NCI-H1417 treated with DMSO at 0.1 percent for 48 hours (cell line): ENCODE measurements at places on chromosomes 12 and 14.

DNA sequence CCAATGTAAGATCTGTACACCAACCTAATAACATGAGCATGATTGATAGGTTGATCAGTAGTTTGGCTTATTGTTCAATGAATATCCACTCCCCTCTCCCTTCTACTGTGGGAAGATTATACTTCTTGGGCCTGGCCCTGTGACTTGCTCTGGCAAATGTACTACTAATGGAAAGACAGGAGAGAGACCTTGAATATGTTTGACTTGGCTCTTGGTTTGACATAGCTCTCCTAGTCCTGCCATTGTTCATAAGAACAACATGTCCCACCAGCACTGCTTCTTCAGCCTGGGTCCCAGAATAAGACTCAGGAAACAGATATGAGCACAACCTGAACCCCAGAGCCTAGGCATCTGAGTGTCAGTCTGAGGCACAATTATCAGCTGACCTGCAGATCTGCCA lies 112.8 kb upstream of the RESF1 start:
- no peak for DNase-seq

GRCh38 chr12:101920906-101921305 lies 43.5 kb downstream of the DRAM1 start:
- DNase-seq = no peak

DNA sequence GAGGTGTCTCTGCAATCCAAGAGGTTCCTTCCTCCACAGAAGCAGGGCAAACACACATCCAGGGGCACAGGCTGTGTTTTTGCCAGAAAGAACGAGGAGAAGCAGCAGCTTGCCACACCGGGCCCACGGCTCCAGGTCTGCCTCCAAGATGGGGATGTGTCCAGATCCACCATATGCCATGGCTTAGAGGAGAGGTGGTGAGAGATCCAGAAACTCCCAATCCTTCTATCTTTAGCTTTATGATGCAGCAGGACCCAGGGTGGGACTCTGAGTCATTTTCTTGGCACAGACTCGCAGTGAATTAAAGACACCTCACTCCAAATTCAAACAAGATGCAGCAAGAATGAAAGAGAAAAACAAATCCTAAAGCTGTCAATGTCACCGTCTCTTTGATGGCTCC lies 481.4 kb upstream of the TMEM132C start:
- DNase-seq = no peak

DNA sequence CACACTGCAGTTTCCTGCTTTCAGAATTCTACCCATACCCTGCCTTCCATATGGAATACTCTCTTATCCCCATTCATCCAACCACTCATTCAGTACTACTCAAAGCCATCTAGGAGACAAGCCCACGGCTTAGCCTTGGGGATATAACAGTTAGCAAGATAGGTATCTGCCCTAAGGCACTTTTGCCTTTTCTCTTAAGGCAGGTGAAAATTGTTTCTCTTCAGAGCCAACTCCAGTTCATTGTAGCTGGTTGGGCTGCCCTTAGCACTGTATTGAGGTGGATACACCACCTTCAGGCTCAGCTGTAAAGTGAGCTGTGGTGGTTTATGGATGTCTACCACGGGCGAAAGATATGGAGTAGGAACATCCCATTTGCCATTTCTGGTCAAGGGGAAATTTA lies 729.7 kb upstream of the TBX3 start:
- no peak for DNase-seq

GRCh38 chr12:89262855-89263552 lies 89.3 kb downstream of the DUSP6 start:
- DNase-seq = no peak

GRCh38 chr14:49467091-49467490 lies 119.1 kb downstream of the RPS29 start:
- no peak for DNase-seq

DNA sequence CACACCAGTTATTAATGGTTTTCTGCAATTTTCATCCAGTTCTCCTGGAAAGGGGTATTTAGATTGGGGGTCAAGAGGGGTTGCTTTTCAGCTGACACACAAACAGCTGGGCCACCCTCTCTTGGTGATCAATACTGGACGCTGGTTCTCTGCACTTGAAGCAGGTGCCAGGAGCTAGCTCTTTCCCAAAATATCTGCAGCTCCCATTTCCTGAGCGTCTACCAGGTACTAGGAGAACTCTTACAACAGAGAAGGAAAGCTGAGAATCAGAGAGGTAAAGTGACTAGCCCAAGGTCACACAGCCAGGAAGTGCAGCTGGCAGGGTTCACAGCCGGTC lies 1.2 kb downstream of the TESC start:
- DNase-seq = no peak

- no peak for DNase-seq
Observed at GRCh38 chr14:54686219-54686870, 119.4 kb downstream of the SAMD4A start.

GRCh38 chr14:104393898-104394381 lies 185.6 kb upstream of the C14orf180 start:
- no peak for DNase-seq

GRCh38 chr14:47857646-47858045 lies 182.2 kb upstream of the MDGA2 start:
- DNase-seq = no peak

GRCh38 chr12:54338698-54339296 lies 13.9 kb downstream of the COPZ1 start:
- DNase-seq = no peak

- DNase-seq = no peak
Observed at GRCh38 chr12:95182868-95183415, 34.3 kb downstream of the FGD6 start.

DNA sequence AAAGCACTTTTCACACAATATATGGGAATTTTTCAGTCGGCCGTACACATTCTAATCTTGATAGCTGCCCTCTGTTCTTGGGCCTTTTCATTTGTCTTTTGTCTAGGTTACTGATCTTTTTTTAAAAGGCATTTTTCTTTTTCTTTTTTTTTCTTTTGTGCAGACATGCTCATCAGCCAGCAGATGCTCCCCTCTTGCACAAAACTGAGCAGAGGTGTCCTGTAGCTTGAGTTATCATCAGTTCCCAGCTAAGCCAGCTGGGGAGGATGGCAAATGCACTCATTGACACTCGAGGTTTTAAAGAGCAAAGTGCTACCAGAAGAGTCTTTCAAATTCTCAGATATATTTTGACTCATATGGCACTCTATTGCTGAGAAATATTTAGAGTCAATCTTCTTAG lies 913.9 kb upstream of the SEL1L start:
- DNase-seq = no peak
